ENCODE measurements at places on chromosomes 3 and 15. TPM values are rescaled to one million over a fixed set of nuclear protein-coding genes. Genes with fewer than 3 reads are reported as not detected.

DNA sequence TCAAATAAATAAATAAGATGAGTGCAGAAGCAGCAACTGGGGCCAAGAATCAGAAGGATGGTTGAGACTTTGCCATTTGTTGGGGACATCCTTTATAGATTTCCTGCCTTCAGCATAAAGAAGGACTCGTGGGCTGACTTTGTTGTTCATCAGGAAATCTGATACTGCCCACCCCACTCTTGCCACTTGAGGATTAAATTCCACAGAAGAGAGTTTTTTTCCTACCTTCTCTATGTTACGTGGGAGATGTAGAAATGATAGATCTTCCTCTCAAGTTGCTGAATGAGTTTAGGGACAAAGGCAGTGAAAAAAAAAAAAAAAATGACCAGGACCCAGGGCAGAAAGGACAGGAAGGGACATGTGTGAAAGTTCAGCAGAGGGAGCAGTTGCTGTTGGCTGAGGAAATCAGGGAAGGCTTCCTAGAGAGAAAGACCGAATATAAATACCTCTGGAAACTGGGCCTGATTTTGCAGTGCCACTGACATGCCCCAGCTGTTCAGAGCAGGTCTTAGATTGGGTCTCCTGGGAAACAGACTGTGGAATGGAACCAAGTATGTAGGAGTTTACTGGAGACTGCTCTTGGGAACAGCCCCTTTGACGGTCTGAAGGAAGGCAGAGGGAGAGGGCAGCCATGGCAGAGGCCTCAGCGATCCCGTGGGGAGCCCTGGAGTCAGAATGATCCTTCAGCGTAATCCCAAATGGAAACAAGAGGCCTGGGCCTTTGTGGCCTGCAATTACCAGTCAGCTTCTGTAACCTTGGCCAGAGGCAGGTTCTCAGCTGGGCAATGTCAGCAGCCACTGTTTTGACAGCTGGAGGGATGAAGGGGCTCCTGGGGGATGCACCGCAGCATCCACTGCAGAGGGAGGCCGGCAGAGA lies 50.9 kb downstream of the C3orf20 start:
- peak; percentile 75 for DNase-seq

GRCh38 chr3:56536735-56537134 lies 20.2 kb upstream of the CCDC66 start:
- DNase-seq, result no peak

DNA sequence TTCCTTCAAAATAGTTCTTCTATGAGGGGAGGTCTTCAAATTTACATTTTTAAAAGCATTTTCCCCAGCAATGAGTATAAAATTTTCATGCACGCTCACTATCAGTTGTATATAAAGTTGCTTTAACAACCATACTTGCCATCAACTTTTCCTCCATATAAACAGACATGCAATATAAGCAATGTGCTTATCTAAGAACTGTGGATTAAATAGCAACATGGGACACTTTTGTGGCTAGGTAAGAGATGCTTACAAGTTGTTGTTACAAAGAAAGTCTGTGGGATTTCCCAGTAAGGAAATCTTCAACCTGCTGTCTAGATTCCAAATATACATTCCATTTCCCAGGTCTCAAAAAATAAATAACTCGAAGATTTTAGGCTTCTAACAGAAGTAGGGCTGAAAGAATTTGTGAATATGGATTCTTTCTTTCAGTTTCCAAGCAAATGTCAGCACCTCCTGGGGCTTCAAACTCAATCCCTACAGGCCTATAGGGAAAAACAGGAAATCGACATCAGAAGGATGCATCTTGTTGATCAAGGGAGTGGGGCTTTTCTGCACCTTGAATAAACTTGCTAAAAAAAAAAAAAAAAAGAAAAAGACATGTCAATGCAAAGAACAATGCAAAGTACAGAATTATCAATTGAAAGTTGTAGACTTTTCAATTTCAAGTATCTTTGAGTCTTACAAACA lies 16.1 kb downstream of the TNIK start:
- no peak for DNase-seq

DNA sequence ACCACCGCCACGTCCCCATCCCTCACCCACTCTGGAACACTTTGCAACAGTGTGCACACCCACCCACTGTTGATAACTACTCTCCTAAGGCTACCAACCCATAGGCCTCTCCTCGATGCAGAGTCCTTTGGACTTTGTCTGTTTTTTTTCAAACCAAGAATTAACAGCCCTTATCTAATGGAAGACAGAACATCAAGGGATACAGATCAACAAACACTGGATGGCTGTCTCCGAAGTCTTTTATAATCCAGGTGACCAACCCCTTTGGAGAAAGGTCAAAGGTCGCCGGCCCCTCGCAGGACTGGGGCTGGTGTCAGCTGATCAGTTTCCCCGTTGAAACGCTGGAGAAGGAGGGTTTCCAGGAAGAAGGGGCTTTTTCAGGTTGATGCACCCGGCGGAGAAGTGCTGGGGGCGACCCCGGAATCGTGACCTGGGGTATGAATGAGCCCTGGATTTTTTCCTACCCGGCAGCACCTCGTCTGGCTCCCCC lies 532 bp downstream of the B4GALT4 start:
- DNase-seq, result peak; percentile 40

- DNase-seq, result no peak
These were observed 132.9 kb upstream of the SLC6A11 start for GRCh38 chr3:10683106-10683505.

Gene RNF13
- 108 TPM for total RNA-seq
